ENCODE measurements at places on chromosomes 3 and 15.

GRCh38 chr15:58010983-58011382 is 54.5 kb downstream of the ALDH1A2 start:
- DNase-seq = no peak

GRCh38 chr3:171284308-171285075 is 175.7 kb downstream of the TNIK start:
- DNase-seq = no peak

GRCh38 chr3:129577366-129577765 is 29.1 kb downstream of the PLXND1 start:
- DNase-seq = no peak

DNA sequence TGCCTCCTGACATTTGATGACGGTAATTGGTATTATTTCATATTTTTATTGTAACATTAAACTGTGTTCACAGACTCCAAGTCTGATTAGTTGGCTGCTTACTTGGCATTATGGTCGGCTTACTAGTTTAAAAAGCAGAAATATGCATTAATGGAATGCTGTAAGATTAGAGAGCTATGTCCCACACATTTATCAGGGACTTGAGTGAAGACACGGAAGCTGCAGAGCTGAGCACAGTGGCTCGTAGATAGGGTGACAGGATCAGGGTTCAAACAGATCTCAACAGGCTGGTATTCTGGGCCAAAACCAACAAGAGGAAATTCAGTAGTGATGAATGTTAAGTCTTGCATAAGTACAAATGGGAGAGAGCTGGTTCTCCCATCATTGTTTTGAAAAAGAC is 113.8 kb downstream of the ADAMTSL3 start:
- no peak for DNase-seq

- DNase-seq = no peak
Measured at GRCh38 chr3:106711650-106712049, 665.6 kb upstream of the CCDC54 start.

GRCh38 chr15:47409038-47409437 is 308.3 kb upstream of the SEMA6D start:
- no peak for DNase-seq

DNA sequence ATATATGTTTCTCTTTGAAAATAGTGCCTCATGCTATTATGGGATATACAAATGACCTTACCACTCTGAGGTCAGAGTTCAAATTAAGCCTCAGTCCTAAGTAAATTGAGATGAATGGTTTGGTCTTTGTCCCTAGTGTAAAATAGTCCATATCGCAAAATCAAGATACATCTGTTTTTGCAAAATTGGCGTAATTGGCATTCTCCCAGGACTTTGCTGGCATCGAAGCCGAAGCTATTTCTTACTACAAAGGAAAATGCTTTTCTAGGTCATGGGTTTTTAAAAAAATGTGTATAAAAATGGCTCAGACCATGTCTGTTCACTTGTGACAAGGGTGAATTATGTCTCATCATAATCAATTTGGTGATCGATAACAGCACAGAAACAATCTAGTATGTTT is 25.9 kb downstream of the ROBO2 start:
- DNase-seq = no peak

DNA sequence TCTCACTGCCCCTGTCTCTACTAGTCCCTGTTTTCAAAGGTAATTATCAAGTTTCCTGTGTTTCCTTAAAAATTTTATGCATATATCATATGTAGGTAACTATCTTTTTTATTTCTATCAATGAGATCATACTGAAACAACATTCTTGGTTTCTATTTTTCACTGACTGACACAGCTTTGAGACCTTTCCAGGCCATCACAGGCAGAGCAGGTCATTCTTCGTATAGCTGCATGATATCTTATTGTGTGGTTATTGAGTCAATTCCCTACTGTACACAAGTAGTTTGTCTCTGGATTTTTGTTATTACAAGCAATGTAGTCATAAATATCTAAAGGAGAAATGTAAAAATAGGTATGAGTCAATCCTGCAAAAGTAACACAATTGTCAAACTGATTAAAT is 169.6 kb downstream of the CFAP20DC start:
- no peak for DNase-seq

DNA sequence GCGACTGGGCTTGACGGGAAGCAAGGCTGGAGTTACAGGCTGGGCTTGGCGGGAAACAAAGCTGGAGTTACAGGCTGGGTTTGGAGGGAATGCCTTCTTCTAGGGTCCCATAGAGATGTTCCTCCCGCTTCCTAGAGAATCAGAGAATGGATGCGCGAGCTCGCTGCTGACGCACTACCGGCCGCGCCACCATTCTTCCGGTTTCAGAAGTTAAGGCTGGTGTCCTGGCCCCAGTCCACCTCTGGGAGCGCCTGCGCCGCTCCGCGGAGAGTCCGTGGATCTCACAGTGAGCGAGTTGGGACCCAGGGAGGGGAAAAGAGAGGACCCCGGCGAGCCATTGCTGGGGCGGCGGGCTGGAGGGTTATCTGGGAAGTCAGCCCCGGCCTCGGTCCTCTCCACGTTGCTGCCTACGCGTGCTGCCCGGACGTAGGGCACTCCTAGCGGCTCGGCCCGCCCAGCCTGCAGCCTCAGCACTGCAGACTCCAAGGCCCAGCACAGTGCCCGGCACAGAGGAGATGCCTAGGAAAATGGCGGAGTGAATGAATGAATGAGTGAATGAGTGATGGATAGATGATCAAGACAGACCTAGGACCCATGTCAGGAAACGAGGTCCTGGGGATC is at the start of gene ZNF502:
Gene ZNF502, plus strand, starts transcription at position 206 of the 621 bp plus-strand sequence. CDS start 7,602 bp downstream, outside the sequence.
- DNase-seq = peak; percentile 81

DNA sequence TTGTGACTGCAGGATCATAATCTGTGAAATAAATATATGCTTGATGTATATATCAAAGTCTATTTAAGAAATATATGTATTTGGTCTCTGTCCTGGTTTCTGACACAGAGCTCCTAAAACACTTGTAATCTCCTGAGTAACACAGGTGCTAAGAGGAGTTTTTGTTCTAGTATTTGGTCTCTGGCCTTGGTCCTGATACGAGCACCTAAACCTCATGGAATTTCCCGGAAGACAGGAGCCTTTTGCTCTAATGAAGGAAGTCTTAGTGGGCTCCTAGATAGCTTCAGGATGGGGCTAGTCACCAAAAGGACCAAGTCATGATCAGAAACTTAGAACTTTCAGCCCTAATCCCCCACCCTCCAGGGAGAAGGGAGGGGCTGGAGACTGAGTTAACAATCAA is 19.2 kb upstream of the MUSTN1 start:
- no peak for DNase-seq

DNA sequence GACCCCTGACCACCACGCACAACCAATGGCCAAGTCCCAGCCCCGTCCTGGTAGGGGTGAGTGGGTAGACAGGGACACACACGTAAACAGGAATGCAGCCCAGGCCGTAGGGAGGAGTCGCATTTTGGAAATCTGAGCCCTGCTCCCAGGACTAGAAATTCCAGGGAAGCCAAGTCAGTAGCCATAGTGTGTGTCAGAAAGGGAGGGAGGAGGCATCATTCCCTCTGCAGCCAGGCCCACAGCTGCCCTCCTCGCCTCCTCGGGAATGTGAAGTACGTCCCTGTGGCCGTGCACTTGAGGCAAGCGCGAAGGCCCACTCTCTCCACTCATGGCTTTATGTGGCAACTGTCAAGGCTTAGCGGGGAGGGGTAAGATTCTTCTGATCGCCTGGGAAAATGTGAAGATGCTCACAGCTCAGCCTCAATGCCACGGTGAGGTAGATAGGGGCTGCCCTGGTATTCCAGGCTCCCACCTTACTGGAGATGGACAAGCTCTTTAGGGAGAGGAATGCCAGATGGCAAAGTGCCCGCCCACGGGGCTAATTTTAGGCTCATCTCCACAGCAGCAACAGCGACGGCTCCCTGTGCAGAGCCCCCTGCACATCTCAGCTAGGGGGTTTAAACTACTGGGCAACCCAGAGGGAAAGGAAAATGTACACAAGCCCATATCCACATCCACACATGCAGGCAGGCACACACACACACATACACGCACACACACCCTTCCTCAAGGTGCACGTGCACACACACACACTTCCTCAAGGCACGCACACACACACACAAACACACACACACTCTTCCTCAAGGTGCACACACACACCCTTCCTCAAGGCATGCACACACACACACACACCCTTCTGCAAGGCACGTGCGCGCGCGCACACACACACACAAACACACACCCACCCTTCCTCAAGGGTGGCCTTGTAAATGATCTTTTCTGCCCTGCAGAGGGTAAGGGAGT is 65.5 kb downstream of the ADCY5 start:
- DNase-seq = no peak

DNA sequence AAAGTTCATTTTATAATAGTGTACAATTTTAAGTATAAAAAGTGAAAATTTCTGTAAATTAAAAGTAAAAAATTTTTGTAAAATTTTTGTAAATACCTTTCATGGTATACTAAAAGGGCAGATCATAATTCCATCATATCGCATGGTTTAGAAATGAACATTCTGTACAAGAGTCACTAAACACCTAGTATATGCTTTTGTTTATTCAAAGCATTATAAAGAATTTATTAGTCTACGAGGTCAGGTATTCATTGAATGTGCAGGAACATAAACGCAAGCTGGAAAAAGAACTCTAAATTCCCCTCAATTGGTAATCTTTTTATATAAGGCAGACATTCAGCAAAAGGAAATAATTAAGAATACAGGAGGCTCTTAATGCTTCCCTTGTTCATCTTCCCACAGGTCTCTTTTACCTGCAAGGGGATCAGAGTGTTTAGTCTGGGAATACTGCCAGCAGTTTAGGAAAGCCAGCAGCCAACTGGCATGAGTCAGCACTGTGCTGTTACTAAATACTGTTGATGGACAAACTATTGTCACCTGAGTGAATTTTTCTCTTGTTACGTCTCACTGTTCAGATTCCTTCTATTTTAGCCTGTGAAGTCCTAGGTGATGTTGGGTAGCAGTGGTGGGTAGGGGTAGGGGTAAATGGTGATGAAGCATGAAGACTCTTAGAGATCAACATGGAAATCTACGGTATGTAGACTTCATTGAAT is 70.1 kb downstream of the UQCC5 start:
- DNase-seq = peak; percentile 19

DNA sequence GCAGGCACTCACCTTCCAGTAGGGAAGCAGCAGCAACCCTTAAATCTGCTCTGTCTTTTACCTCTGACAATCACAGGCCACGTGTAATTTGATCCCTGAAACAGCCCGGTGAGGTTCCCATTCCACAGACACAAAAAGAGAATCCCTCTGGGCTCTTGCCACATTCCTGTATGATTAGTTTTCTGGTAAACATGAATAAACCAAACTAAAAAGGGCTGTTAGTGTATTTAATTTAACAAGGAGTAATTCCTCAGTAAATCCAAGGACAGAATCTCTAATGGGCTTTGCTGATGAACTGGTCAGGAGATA is 186.9 kb downstream of the FAM43A start:
- DNase-seq = no peak

DNA sequence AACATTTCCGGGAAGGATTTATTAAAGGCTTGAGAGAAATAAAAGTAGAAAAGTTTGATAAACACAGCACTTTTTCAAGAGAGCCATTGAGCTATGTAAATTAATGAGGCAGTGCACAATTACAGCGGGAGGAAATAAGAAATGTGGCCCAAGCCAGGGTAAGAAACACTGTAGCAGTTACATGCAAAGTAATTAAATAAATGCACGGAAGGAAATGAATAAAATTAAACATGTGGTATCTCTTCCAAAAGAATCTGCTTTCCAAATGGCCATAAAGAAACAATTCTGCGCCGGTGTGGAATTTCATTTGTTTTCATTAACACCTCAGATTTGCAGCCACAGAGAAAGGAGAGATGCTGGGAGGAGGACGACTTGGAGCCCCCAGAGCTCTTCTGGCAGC is 35.3 kb downstream of the ZPLD1 start:
- no peak for DNase-seq

GRCh38 chr15:89578146-89578545 is 2.9 kb downstream of the TICRR start:
- DNase-seq = no peak

GRCh38 chr15:41337631-41338522 is 5.2 kb downstream of the NUSAP1 start:
- no peak for DNase-seq

GRCh38 chr3:46112296-46112695 is 85.0 kb upstream of the XCR1 start:
- no peak for DNase-seq

GRCh38 chr3:30435861-30436331 is 170.5 kb upstream of the TGFBR2 start:
- DNase-seq = no peak

GRCh38 chr3:60268123-60268522 is 983.1 kb downstream of the FHIT start:
- DNase-seq = no peak

- DNase-seq = peak; percentile 1
Measured at GRCh38 chr15:73482166-73482565, 39.2 kb downstream of the REC114 start.

GRCh38 chr3:24494618-24495325 is at the start of gene THRB:
Gene THRB (minus strand): TSS chr3:24494850.
- peak; percentile 55 for DNase-seq

- no peak for DNase-seq
Measured at GRCh38 chr15:101020945-101021344, 101.8 kb downstream of the LRRK1 start.

GRCh38 chr15:39946862-39947261 is 12.9 kb downstream of the EIF2AK4 start:
- DNase-seq = no peak

GRCh38 chr3:127682561-127682960 is 9.8 kb downstream of the ABTB1 start:
- no peak for DNase-seq

- DNase-seq = peak; percentile 83
Measured at GRCh38 chr3:14203521-14204079, 25.0 kb downstream of the LSM3 start.

GRCh38 chr3:197216169-197216860 is 82.1 kb downstream of the DLG1 start:
- no peak for DNase-seq

GRCh38 chr15:87403973-87404372 is 852.6 kb downstream of the NTRK3 start:
- DNase-seq = no peak

DNA sequence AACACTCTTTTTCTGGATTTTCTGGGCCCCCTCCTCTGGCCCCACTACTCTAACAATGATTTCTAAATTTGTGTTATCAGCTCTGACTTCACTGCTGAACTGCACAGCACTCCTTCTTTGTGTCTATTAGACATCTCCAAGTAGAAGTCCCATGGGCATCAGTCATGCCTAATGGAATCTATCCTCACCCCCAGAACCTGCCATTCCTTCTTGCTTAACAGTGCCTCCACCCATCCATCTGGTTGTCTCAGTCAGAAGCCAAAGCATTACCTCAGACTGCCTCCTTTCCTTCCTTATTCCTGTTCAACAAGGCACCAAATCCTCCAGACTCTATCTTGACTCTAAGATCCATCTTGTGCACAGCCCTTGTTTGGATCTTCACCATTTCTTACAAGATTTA is 36.2 kb downstream of the SSR3 start:
- DNase-seq = no peak

DNA sequence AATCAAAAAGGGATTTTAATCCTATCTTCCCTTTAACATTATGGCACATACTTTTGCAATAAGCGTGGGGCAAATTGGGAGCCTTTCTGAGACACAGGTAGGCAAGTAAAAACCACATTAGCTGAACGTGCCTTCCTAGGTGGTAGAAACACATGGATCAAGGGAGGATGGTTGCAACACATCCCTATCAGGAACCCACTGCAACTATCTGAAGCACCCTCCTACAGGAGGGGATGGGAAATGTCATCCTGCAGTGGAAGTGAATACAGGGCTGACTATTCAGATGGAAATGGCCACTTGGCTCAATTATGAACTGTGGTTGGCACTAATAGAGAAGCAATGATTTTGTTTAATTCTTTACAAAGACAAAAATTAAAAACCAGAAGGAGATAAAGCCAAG is 826.3 kb downstream of the FHIT start:
- no peak for DNase-seq

- DNase-seq = no peak
Measured at GRCh38 chr3:134253475-134254226, 3.0 kb upstream of the RYK start.
